ENCODE measurements at places on chromosomes 6 and 20.
A peak's percentile ranks its signal among the peaks of the same experiment; 100 is the strongest.

DNA sequence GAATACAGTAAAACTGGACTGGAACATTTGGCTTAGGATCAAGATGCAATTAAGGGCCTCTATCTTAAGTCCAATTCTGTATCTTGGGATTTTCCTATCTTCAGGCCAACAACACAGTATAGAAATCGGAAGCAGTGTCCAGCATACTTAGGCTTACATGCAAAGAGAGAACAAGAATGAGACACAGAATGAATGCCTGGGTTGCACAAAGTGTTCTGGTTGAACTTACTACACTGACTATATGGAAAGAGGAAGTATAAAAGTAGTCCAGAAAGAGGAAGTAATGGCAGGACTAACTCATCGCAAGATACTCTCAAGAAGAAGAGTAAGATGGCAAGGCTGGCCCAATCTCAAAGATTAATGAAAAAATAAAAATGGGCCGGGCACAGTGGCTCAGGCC, 87.6 kb downstream of the BTBD9 start:
- DNase-seq: no peak

DNA sequence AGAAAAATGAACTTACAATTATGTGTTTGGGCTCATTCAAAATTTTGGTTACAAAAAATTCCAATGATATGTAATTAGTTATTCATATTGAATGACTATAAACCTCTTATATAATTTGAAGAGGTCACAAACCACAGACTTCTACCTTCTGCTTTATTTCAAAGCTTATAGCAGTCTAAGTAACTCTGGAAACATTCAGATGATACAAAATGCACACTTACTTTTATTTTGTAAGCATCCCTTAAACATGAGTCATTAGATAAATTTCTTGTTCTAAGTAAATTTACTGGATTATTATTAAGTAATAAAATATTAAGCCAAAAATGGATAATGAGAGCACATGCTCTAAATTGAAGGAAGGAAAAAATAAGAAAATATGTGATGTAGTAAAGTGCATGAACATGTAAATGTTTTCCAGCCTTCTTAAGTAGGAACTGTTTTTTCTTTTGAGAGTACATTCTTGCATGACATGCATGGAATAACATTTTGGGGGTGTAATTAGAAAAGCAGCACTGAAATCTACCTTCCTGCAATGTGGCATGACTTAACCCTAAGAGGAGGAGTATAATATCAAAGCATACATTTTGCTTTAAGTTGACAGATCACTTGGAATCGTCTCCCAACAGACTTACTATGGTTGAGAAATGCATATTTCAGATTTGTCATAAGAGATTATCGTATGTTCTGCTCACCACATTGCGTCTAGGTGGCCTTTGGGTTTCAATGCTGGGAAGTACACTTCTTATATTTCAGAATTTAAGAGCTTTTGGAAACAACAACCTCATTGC, 372.7 kb upstream of the HSF2 start:
- DNase-seq: no peak

DNA sequence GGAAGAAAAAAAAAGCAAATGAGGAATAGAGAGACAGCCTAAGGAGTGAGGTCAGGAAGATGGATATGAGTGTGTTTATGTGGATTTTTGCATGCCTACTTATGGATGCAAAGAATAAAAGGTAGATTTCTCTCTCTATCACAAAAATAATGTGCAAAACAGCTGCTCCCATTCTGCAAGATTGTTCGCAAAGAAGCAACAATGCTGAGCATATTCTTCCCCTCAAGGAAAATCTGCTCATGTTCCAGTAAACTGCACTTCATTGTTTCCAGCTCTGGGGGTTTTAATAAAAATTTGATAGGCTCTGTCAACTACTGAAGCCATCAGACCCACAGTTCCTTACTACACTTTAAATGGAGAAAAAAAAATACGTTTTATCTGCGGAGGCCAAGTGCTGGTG, 177.3 kb downstream of the COL9A1 start:
- DNase-seq: no peak

- no peak for DNase-seq
Measured at GRCh38 chr6:77106992-77107391, 356.3 kb downstream of the HTR1B start.

DNA sequence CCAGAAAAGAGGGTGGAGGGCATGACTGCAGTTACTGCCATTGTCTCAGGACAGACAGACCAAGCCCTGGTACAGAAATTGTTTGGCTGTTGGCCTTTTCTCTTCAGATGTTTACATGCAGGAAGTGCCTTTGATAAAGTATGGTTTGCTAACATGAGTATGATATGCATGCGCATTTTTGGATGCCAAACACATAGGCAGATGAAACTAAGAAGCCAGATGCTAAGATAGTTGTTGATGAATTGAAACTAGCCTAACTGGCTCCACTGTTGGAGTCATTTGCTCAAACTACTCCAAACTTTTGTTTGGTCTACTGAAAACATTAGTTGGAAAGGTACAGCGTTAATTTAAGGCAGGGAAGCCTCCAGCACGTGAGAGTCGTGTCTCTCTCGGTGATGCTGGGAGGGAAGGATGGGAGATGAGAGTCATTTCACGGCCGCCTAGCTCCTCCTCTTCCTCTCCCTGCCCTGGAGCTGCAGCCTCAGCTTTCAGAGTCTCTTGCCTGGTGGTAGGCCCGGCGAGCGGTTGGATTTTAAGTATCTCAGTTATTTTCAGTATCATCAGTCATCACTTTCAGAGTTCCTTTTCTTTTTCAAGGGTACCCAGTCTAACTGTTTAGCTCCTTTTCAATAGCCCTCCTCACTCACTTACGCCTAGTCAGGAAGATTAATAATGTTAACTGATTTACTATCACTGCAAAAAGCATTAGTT, 29.7 kb downstream of the RREB1 start:
- peak; percentile 66 for DNase-seq
